ENCODE measurements at places on chromosomes 3 and 15.
A peak's percentile ranks its signal among the peaks of the same experiment; 100 is the strongest.

DNA sequence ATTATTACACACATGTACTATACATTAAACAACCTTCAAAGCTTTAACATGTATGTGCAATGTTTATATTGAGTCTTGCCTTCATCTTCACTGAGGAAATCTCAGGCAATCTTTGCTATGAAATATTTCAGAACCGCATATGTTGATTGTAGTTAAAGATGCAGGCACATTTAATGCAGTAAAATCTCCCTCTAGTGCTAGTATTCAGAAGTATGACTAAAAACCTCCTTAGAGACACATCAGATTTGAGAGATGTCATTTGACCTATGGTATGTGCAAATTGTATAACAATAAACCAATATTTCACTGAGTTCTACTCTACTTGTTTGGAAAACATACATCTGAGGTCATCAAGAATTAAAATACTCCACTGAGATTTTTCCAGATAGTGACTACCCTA, 123.8 kb upstream of the C15orf61 start:
- no peak for DNase-seq

- DNase-seq = no peak
These were observed 9.2 kb downstream of the RAP2B start for GRCh38 chr3:153171256-153171655.

DNA sequence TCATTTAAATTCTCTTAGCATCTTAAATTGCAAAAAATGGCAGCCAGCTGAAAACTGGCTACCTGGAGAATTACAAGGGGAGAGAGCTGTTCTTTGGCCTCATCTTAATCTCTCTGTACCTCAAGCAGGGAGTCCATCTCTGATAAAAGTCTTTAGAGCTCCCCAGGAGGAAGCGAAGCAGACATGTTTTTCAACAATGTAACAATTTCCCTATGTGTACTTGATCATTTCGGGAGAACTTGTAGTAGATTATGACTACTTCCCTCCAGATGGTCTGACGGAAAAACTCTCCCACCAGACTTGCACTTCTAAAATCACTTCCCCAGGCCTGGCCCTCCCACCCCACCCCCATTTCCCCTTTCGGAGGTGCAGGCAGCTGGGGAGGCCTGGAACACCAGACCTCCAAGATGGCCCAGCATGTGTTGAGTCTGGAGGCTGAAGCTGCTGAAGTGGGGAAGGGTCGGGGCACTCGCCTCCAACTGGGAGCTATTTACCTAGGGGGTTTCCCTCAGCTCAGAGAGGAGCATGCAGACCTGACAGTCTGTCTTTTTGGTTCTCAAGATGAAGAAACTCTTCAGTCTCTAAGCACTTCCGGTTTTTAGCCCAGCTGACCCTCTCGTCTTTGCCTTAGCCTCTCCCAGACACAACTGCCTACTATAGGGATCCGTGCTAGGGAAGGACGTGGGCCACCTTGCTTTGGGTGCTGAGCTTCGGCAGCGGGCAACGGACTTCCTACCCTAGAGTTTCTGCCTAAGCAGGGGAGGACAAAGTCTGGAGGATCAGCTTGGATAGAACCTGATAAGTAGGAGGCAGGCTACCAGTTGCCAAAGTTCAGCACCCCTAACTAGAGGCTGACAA, 164.0 kb upstream of the TBL1XR1 start:
- DNase-seq = peak; percentile 3

DNA sequence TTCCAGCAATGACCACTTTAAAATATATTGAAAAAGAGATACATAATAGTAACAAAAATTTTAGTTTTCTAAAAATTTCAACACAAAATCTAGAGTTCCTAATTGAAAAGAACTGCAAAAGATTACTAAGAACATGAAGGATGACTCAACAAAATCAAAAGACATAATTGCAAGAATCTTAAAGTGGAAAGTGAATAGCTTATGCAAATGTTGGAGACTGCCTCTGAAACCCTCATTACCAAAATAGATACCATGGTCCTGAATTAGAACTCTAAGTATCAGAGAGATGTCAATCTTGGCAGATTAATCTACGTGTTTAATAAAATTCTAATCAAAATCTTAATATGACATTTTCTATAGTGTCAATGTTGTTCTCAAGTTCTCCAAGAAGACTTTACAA, 60.7 kb upstream of the SGO1 start:
- DNase-seq = no peak

DNA sequence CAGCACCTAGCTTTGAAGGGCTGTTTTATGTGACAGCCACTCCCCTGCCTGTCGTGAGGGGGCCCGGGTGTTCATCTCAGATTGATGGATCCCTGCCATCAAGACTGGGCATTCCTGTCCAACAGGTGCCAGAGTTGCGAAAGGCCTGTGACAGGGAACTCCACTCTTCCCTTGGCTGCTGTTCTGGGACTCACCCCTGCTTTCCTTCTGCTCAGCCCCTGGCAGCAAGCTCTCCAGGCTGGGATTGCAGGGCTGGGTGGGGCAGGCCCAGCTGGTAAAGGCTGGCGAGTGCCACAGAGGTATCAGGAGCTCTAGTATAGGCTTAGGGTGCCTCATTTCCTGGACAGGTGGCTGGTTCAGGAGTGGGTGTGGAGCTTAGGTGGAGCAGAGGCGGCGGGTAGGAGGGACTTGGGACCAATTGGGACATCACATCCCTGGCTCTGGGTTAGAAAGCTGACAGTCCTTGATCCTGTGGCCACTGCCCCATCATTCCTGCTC, at the start of gene PLA2G4B:
PLA2G4B (plus strand) TSS at position 448 of the 498 bp plus-strand sequence. CDS start 67 bp downstream, outside the sequence.
- DNase-seq = no peak

DNA sequence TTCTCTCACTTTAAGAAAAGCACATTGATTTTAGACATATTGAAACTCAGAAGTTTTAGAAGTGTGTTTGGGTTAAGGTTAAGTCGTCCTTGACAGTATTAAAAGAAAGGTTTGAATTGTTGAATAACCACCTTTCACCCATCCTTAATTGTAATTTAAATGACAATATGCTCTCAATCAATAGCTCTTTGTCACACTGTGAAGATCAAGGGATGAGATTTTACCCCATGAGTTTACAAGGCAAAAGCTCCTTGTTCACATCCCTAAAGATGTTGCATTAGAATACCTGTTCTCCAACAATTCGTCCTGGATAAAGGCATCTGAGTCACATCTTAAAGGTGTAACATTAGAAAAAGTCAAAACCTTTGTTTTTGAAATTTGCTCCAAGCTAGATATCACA, 220.4 kb upstream of the MDFIC2 start:
- no peak for DNase-seq

DNA sequence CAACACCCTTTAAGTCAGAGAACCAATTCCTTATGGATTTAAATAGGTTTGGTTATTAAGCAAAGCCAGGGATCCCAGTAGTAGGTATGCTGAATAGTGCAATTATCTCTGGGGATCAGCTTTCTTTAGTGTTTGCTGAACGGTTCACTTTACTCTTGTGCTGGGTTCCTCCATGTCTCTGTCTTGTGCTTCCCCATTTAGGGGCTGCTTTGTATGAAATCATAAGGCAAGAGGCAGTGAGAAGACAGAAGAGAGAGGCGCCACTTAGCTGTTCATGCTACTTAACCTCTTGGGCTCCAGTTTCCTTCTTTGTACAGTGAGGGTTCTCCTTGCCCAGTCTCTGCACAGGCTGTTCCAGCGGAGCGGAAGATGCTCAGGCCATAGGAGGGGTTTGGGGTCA, 3.5 kb downstream of the ST6GAL1 start:
- DNase-seq = no peak

DNA sequence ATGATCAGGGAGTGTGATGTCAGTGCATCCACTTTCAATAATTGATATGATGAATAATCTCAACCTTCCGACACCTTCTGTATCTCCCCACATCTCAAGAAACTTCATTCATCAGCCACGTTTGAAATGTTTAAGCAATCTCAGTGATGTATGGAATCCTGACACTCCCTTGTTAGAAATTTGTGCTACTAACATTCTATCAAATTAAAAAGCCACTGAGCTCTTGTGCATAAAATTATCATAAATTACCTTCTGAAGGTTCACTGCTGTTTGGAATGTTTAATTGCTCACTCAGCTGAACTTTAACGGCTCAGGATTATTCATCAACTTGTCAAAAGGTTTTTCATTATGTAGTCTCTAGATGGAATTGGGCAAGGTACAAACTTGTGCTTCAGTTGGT, 108.4 kb upstream of the DPH6 start:
- DNase-seq = no peak

DNA sequence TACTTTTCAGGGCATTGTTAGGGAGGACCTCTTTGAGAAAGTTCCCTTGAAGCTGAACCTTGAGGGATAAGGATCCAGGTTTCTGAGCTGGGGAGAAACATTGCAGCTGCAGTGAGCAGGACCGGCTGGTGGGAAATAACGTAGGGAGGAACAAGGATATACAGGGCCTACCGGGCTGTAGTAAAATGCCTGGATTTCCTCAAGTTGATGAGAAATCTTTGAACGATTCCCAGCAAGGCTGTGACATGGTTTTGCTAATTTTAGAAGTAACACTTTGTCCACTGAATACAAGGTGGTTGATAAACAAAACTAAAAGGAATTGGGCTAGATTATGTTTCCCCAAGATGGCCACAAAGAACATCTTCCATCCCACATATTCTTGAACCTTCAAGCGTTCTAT, 137.0 kb upstream of the AGBL1 start:
- DNase-seq = no peak

DNA sequence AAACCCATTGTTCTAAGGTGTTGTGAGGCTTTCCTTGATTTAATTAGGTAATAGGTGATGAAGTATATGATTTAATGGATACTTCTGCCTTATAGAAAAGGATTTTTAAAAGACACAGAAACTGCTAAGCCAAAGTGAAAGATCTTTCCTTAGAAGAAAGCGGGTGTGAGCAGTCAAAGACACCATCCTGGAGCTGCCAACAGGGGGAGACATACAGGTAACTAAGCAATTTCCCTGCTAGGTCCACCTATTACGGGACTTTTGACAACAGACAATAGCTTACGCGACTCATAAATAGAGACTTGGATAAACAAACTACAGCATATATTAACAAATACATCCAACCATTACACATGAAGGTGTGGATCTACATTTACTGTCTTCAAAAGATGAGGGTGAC, 669.5 kb downstream of the SQOR start:
- no peak for DNase-seq

GRCh38 chr3:42831321-42831713, 22.1 kb downstream of the ACKR2 start:
- no peak for DNase-seq

DNA sequence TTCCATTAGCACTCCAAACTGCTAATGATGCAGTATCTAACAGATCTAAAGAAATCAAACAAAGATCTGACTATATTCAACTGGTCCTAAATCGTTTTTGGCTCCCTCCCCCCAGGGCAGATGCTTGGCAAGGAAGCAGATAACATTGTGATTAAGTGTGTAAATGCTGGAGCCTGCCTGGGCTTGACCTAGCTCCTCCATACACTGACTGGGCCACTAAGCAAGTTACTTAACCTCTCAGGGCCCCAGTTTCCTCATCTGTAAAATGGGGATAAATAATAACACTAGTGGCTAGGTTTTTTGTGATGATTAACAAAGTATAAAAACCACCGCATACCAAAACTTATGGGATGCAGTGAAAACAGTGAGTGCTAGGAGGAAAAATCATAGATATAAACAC, 9.2 kb downstream of the EID1 start:
- DNase-seq = no peak

DNA sequence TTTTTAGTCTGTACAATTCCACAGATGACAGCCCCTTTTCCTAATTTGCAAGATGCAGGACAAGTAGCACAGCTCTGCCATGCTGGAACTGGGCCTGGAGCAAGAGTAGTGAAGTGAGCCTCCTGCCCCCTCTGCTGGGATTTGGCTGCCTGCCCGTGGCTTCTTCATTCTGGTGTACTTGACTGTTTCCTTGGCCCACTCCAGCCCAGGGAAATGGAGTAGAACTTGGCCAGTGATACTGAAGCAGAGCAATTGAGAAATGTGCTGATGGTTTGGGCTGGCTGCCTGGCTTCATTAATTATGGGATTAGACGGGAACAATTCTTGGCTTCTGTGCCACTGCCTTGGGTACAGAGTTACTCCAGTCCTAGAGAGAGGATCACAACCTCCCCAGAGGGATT, 2.8 kb downstream of the GPD1L start:
- DNase-seq = no peak

DNA sequence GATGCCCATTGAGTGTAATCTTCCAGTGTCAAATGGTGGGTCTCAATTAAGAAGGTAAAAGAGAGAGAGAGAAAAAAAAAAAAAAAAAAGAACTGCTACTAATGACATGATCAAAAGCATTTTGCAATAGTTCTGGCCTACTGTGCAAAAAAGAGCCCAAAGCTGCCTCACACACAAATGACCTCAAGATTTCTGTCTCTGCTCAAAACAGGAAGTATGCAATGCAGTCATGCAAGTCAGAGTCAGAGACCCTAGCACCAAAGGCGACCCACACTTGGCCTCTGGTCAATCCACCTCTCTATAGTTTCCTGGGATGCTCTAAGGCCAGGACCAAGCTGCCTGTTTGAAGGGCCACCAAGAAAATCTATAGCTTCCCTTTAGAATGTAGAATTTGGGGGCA, 323.5 kb downstream of the VPS13C start:
- DNase-seq = no peak

- DNase-seq = no peak
These were observed 62.6 kb downstream of the CORO2B start for GRCh38 chr15:68641376-68641775.

- DNase-seq = no peak
These were observed 101.0 kb downstream of the CBLB start for GRCh38 chr3:105767776-105768175.

GRCh38 chr15:98547275-98547674, 101.1 kb upstream of the IGF1R start:
- no peak for DNase-seq

DNA sequence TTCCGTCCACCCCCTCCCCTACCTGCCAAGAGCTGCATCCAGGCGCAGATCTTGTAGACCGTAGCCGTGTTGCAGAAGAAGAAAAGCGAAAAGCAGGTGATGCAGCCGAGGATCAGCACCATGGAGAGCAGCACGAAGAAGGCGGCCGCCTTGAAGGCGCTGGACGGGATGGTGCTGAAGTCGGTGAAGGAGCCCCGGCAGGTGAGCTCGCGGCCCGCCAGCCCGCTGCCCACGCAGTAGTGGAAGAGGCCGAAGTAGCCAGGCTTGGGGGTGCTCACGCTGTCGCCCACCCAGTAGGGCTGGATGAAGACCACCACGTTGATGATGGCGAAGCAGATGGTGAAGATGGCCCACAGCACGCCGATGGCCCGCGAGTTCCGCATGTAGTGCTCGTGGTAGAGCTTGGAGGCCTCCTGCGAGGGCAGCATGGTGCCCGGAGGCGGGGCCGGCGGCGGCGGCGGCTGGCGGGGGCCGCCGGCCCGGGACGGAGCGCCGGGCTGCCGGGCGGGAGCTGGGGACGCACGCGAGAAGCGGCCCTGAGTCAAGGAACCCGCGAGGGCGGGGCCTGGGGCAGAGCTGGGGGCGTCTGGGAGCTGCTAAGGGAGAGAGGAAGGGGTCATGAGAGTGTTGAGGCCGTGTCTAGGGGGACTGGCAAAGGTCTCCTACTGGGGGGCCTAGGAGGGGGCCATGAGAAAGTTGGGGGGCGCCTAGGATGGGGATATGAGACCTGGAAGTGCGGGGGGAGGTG, 1.2 kb downstream of the LHFPL4 start:
- no peak for DNase-seq

GRCh38 chr3:152879130-152879789, 44.3 kb downstream of the P2RY1 start:
- no peak for DNase-seq

Data from SIG-M5 (cell line).